Kidney tubule cell (primary cell): ENCODE measurements at places on chromosomes 3 and 15.

- no peak for DNase-seq
Measured at GRCh38 chr15:101048176-101048575, 129.0 kb downstream of the LRRK1 start.

DNA sequence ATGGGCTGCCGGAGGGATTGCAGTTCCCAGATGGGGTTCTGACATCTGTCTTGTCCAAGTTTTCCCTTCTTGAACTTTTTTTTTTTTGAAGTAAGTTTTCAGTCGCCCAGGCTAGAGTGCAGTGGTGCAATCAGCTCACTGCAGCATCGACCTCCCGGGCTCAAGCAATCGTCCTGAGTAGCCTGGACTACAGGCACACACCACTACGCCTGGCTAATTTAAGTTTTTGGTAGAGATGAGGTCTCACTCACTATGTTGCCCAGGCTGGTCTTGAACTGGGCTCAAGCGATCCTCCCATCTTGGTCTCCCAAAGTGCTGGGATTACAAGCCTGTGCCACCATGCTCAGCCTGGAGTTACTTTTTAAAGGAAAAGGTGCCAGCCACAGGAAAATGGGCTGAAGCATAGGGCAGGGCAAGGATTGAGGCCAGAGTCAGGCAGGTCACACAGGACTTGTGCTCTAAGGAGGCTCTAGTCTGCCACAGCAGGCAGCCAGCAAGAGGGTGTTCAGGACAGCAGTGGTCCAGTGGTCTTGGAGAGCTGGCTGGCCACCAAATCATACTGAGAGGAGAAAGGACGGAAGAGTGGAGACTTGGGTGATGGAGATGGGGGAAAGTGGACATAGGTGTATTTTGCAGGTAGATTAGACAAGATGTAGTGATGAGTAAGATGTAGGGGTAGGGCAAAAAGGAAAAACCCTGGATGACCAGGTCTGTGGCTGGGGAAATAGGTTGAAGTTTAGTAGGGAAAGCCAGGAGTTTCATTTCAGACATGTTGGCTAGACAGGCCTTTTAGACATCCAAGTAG lies 6.0 kb upstream of the PODXL2 start:
- no peak for DNase-seq

DNA sequence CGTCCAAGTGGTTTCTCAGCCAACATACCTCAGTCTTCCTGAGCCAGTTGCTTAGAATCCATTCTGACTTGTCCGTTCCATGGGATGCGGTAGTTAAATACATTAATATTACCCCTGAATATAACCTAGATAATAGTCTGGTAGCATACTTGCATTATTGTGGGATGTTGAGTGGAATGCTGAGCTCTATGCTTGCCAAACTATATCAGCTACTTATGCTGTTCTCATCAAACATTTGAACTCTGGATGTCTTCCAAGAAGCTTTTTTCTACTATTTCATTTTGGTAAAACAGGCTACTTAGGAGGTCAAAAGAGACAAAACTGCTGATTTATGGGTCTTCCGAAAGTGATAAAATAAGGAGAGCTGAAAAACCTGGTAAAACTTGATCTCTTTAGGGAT lies 429.5 kb downstream of the NAALADL2 start:
- no peak for DNase-seq

DNA sequence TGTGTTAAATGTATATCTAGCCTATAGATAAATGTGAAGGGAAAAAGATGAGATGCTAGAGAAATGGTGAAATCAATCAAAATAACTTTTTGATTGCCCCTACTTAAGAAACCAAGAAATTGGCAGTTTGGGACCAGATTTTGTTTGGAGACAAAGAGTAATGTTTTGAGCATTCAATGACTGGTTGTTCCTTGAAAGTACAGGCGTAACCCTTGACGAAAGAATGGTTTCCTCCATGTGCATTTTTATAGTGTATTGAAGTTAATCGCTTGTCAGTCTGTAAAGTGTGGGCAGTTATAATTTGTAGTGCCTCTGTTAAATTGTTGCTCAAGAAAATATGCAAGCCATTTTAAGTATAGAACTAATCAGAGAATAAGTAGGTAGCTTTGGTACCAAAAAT lies 1.2 kb downstream of the KIF23 start:
- no peak for DNase-seq

DNA sequence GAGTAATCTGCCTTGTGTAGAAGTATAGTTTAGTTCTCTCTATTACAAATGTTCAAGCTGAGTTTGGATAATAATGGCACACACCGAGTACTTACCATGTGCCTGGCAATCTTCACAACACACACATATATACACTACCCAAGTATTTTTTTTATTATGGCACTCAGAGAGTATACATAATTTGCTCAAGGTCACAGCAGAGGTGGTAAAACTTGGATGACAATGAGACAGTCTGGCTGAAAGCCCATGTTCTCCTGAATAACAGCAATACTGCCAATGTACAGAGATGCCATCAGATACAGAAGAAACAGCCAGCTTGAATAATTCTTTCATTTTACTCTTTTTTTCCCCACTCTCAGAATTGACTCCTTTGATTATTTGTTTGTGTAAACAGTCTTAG lies 460.0 kb downstream of the CNTN6 start:
- DNase-seq = no peak

DNA sequence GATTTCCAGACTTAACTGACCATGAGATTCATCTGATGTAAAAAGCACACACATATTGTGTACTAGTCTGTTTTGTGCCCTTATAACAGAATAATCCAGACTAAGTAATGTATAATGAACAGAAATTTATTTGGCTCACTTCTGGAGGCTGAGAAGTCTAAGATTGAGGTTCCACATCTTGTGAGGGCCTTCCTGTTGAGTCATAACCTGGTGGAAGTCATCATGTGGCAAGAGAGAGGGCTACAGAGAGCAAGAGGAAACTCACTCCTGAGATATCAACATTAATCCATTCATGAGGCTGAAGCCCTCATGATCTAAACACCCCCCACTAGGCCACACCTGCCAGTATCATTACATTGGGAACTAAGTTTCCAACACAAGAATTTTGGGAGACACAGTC lies 977.6 kb downstream of the MCTP2 start:
- peak; percentile 3 for DNase-seq

DNA sequence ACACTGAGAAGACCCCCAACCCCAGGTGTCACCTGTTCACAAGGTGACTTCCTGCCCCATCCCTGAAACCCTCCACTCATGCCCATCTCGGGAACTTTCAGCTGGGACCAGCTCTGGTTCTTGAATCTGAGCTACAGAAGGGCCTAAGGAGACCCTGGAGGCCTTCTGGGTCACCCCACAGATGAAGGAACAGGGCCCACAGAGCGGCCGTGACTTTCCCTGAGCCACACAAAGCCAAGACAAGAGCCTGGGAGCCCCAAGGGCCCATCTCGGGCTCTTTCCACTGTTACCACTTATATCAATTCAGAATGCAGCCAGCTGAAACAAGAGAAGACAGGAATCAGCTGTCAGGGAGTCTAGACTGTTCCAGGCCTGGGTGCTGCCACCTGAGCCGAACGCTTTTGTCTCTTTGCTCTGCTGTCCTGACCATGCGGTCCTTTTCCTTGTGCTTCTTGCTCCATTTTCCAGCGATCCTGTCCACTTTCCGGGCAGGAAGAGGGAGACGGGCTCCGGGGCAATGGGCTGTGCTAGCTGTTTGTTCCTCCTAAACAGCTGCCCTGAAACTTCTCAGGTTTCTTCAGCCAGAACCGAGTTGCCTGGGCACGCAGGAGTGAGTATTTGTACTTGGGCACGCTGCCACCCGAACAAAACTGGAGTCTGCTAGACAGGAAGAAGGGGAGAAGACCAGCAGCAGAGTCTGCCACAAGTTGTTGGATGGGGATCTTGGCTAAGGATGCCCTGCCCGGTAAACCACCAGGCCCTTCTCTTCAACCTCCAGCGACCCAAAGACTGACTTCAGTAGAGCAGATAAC lies 28.0 kb upstream of the PIGZ start:
- no peak for DNase-seq

DNA sequence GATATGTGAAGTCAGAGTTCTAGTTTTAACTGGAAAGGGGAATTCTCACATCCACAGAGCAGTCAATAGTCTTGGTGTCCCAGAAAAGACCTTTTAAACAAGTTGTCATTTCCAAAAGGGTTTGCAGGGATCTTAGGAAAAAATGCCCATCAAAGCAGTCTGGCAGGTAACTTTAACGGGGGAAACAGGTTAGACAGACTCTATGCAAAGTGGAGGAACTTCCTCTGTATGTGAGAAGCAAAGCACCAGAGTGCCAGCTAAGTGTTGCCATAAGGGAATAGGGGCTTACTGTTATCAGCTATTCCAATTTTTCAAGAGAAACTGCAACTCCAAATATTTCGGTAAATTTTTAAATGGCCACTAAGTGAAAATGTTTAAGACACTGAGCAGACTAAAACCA lies 307.9 kb upstream of the MDFIC2 start:
- no peak for DNase-seq

GRCh38 chr3:157101486-157101885 lies 58.5 kb downstream of the CCNL1 start:
- DNase-seq = no peak

- no peak for DNase-seq
Measured at GRCh38 chr3:188097791-188098190, 56.2 kb upstream of the LPP start.

DNA sequence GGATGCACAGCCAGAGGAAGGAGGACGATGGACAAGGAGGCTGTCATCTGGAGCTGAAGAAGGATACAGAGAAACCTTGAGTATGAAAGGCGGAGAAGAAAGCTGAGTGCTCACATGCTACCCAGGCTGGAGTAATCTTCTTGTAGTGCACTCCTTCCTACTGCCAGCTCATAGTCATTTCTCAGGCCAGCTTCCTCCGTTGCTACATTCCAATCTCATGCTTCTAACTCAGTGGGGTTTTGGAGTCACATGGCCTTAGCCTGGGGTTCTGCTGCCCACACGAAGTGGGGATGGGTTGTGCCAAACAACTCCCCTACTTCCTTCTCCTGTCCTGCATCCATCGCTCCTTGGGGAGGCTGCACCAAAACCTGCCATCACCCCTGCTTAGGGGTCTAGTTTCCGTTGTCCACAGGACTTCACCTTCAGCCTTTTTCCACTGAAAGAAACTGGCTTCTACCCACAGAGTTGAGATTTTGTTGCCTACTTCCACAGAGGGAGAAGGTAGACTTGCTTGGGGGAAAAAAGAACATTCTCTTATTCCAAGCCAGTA lies 239.9 kb downstream of the EPHB1 start:
- DNase-seq = peak; percentile 71

DNA sequence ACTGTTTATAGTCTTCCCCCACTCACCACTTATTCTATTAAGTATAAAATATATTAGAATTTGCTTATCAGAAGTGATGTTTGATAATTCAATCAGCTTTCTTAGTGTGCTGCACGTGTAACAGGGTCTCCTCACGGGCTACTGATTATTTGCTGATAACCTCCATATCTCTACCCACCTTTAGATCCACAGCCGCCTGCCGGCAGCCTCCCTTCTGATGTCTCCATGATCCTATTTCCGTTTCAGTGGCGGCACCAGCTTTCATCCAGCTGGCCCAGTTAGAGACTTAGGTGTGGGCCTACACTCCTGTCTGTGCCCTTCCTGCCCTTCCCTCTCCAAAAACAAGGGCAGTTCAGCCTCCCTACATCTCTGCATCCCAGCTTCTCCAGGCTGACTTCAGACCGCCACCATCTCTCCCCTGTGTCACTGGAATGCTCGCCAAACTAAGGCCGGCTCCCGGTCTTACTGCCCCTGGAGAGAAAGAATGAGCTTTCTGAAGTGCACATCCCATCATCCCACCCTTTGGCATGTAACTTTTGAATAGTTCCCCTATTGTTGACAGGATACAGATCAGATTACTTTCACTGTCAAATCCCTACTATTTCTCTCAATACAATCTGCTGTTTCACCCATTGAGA lies 76.6 kb upstream of the PRTG start:
- no peak for DNase-seq

DNA sequence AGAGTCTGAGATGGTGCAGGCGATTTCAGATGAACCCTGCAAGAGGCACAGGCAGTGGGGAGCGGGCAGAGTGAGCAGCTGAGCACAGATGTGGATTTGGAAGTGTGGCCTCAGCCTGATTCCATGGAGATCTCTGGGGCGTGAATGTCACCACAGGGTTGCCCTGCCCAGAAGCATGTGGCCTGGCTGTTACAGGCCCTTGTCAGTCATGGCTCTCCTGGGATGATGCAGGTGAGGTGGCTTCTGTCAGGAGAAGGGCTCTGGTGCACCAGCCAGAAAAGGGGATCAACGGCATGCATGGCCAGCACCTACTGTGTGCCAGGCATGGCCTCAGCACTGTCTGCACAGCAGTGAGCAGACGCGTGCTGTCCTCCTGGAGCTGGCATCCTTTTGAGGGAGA lies 11.9 kb downstream of the HDAC11 start:
- DNase-seq = no peak

GRCh38 chr3:63245726-63246241 lies 32.3 kb upstream of the SYNPR start:
- no peak for DNase-seq

DNA sequence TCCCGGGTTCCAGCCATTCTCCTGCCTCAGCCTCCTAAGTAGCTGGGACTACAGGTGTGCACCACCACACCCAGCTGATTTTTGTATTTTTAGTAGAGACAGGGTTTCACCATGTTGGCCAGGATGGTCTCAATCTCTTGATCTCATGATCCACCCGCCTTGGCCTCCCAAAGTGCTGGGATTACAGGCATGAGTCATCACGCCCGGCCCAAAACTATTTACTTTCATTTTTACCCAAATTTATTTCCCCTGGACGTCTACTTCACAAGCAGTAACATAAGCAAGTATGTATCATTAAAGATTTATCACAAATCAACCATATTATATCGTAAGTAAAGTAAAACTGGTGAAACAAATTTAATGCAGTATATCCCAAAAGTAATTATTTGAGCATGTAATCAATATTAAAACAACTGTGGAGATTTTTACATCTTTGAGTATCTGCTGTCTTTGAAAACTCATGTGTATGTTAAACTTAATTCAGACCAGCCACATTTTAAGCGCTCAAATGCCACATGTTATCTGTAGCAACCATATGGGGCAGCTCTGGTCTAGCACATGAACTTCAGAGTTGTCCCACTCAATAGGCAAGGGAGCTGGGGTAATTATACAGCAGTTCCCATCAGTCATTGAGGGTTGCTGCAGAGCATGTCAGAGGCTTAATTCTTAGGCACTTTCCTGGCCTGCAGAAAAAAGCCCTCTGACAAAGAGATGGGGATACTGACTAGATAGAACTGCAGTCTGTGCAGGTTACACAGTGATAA lies 185.7 kb upstream of the CTDSPL start:
- DNase-seq = no peak

GRCh38 chr15:96657096-96657495 lies 326.6 kb downstream of the NR2F2 start:
- DNase-seq = no peak
